ENCODE measurements at places on chromosomes 2 and 18. TPM values are rescaled to one million over a fixed set of nuclear protein-coding genes. Genes with fewer than 3 reads are reported as not detected.

DNA sequence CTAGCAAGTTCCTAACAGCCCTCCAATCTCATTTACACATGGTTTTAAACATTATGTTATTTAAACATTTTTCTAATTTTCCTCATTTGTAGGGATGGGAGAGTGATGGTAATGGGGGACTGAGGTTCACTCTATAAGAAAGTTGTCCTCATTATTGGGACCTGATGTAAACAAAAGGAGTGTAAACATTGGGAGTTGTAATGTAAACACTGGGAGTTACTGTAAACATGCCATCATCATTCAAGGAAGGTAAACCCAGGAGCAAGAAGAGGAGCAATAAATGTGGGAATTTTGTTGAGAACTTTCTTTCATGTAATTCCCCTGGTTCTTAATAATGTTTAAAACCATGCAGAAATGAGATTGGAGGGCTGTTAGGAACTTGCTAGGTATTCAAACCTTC is 17.8 kb downstream of the RFTN2 start:
- no peaks in the 10 kb centered on the region for H3K27me3 ChIP-seq
- no peak overlapping the region for H3K4me3 ChIP-seq
- DNase-seq: no peak
- no peaks in the 10 kb centered on the region for H3K36me3 ChIP-seq
- H3K4me1 ChIP-seq: no peaks in the 10 kb centered on the region
- no peak overlapping the region for H3K27ac ChIP-seq

DNA sequence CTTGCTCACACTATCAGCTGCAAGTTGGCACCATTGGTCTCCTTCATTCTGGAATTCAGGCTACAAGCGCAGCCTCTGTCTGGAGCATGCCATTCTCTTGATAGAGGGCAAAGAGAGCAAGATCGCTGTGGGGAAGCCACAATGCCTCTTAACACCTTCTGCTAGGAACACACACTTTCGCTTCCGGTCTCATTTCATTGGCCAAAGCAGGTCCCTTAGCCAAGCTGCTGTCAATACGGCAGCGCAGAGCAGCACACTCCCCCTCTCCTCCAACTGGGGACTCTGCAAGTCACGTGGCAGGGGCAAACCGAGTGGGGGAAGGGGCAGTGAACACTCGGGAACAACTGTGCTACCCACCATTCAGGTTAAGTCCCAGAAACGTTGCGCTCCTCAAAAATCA is 98.1 kb downstream of the MMADHC start:
- no peak overlapping the region for H3K27ac ChIP-seq
- no peak for DNase-seq
- H3K4me3 ChIP-seq: no peak overlapping the region
- H3K27me3 ChIP-seq: peaks cover 2% of the 10 kb centered on the region
- H3K4me1 ChIP-seq: no peaks in the 10 kb centered on the region

GRCh38 chr2:112003576-112004252 is 51.4 kb upstream of the TMEM87B start:
- H3K4me3 ChIP-seq: no peak overlapping the region
- no peak for DNase-seq

GRCh38 chr18:2656981-2657512 is 1.5 kb downstream of the SMCHD1 start:
- no peak for DNase-seq
- peaks cover 30% of the 10 kb centered on the region for H3K4me1 ChIP-seq
- peak overlapping the region; percentile 91 for H3K27ac ChIP-seq

DNA sequence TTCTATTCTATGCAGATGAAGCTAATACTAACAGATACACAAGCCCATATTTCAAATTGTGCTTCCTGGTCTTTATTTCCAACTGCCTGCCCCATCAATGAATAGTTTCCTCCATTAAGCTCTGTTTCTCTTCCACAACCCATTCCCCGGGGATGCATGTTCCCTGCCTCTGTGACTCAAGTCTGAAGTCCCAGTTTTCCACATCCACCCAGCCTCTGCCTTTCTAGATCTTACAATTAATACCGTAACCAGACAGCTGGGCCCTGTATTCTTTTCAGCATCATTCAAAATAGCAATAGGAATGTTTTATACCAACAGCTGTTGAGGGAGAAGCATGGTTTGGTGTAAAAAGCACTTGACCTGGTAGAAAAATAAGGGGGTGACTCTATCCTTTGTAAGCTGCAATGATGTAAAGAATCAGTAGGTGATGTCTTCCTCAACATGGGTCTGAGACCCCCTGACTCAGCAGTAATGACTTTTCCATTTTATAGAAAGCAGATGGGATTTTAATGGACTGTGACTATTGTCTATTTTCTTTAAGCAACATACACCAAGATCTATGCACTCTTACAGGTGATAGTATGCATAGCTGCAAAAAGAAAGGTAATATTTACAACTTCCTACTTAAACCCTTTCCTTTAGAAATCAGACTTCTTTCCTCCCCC is 46.1 kb upstream of the DAPL1 start:
- DNase-seq: no peak
- no peaks in the 10 kb centered on the region for H3K36me3 ChIP-seq
- no peak overlapping the region for H3K27ac ChIP-seq
- H3K27me3 ChIP-seq: peaks cover 20% of the 10 kb centered on the region

- H3K27me3 ChIP-seq: peaks cover 24% of the 10 kb centered on the region
- H3K27ac ChIP-seq: no peak overlapping the region
- H3K36me3 ChIP-seq: no peaks in the 10 kb centered on the region
- peaks cover 30% of the 10 kb centered on the region for H3K4me1 ChIP-seq
- no peak for DNase-seq
- H3K4me3 ChIP-seq: no peak overlapping the region
Measured at GRCh38 chr2:73172963-73173362, 29.4 kb upstream of the NOTO start.

- no peak overlapping the region for H3K27ac ChIP-seq
- DNase-seq: no peak
- H3K27me3 ChIP-seq: peaks cover 72% of the 10 kb centered on the region
Measured at GRCh38 chr2:66440708-66441497, 6.0 kb downstream of the MEIS1 start.

DNA sequence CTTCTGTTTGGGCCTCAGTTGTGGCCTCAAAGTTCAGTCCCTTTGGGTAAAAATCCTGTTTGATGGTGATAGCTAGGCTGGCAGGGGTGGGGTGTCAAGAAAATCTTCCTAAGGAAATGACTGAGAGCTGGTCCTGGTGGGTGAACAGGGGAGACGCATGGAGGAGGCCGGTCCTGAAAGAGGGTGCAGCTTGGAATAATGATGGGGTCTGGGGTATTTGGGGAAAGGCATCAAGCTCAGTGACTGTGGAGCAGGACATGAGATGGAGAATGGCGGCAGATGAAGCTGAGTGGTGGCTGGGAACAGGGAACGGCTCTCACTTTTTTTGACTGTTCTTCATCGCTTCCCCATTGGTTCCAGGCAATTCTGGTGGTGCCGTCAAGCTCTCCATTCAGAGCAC is 140.7 kb upstream of the PKDCC start:
- H3K36me3 ChIP-seq: no peaks in the 10 kb centered on the region
- H3K4me1 ChIP-seq: no peaks in the 10 kb centered on the region
- peaks cover 7% of the 10 kb centered on the region for H3K27me3 ChIP-seq
- no peak overlapping the region for H3K27ac ChIP-seq
- H3K4me3 ChIP-seq: no peak overlapping the region
- no peak for DNase-seq

GRCh38 chr2:287471-287885 is 413 bp downstream of the ALKAL2 start:
- H3K36me3 ChIP-seq: no peaks in the 10 kb centered on the region
- no peak overlapping the region for H3K4me3 ChIP-seq
- DNase-seq: no peak
- no peak overlapping the region for H3K27ac ChIP-seq

- H3K4me3 ChIP-seq: no peak overlapping the region
- H3K27me3 ChIP-seq: no peaks in the 10 kb centered on the region
- peaks cover 32% of the 10 kb centered on the region for H3K36me3 ChIP-seq
- DNase-seq: no peak
Measured at GRCh38 chr18:24063121-24063731, 48.7 kb downstream of the TTC39C start.

DNA sequence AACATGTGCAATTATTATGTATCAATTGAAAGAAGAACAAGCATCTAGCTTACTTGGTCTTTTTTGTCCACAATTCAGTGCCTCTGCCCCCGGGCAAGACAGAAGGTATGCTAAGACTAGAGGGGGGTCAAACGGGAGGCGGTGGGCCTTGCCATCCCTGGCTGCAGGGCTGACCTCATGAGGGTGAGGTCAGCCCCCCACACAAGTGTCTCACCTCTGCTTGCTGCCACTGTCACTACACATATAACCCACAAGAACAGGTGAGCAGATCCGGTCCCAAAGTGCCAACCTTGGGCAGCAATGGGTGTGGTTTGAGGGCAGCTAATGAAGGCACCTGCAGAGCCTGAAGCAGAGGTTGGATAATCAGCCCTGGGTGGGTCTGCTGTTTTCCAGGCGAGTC is 71.5 kb downstream of the EDAR start:
- DNase-seq: no peak
- no peak overlapping the region for H3K4me3 ChIP-seq
- no peaks in the 10 kb centered on the region for H3K27me3 ChIP-seq

DNA sequence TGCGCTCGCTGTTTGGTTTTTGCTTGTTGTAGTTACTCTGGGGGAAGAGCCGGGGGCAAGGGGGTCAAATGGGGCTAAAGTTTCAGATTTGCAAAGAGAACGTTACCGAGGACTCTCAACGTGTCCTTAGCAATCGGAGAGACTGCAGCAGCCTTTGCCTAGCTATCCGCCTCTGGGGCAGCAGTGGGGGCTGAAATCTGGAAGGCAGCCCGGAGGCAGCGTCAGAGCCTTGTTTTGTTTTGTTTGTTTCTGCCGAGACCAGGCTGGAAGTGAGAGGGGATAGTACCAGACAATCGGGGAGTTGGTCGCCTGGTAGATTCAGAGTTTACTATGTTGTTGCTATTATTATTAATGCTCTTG is 1.2 kb downstream of the CDH20 start:
- H3K4me1 ChIP-seq: no peaks in the 10 kb centered on the region
- DNase-seq: no peak
- no peak overlapping the region for H3K27ac ChIP-seq
- H3K27me3 ChIP-seq: peaks cover 29% of the 10 kb centered on the region

DNA sequence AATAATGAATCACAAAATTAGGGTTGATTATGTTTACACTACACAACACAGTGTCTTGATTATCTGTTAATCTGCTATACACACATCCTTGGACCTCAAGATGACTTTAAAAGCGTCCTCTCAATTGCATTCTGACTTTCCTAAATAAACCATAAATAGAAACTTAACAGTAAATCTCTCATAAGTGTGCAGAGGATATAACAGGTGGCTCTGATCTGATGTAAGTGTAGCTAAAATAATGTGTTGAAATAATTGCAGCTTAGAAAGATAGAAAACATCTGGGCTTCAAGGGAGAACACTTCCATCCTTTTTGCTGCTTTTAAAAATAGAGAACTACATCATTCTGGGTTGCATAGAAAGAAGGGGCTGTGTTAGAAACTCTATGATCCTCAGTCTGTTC is 78.4 kb upstream of the EFEMP1 start:
- H3K4me1 ChIP-seq: no peaks in the 10 kb centered on the region
- no peak overlapping the region for H3K27ac ChIP-seq
- no peak for DNase-seq

- no peaks in the 10 kb centered on the region for H3K27me3 ChIP-seq
- H3K36me3 ChIP-seq: peaks cover 38% of the 10 kb centered on the region
- H3K27ac ChIP-seq: no peak overlapping the region
- no peak overlapping the region for H3K4me3 ChIP-seq
- peaks cover 10% of the 10 kb centered on the region for H3K4me1 ChIP-seq
Measured at GRCh38 chr2:196988639-196989038, 62.1 kb upstream of the PGAP1 start.

DNA sequence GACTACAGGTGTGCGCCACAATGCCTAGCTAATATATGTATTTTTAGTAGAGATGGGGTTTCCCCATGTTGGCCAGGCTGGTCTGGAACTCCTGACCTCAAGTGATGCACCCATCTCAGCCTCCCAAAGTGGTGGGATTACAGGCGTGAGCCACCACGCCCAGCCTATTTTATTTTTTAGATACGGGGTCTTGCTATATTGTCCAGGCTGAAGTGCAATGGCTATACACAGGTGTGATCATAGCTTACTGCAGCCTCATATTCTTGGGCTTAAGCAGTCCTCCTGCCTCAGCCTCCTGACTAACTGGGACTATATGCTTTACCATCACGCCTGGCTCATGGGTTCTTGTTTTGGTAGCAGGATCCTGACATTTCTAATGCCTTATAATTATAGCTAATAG is 42.4 kb downstream of the BIRC6 start:
- H3K36me3 ChIP-seq: peaks cover 47% of the 10 kb centered on the region
- DNase-seq: no peak
- no peaks in the 10 kb centered on the region for H3K4me1 ChIP-seq
- H3K27ac ChIP-seq: no peak overlapping the region
- no peak overlapping the region for H3K4me3 ChIP-seq

Gene MC5R
- total RNA-seq: not detected

Gene IL18R1
- total RNA-seq: 7.6 TPM

Gene ALPP
- not detected for total RNA-seq

Gene MRPL33
- 37.2 TPM for total RNA-seq

Gene CACNB4
- 0.20 TPM for total RNA-seq

Gene SATB2
- not detected for total RNA-seq

Gene CD8B2
- total RNA-seq: not detected
